ENCODE measurements at places on chromosomes 2 and 18. TPM values are rescaled to one million over a fixed set of nuclear protein-coding genes. Genes with fewer than 3 reads are reported as not detected.

DNA sequence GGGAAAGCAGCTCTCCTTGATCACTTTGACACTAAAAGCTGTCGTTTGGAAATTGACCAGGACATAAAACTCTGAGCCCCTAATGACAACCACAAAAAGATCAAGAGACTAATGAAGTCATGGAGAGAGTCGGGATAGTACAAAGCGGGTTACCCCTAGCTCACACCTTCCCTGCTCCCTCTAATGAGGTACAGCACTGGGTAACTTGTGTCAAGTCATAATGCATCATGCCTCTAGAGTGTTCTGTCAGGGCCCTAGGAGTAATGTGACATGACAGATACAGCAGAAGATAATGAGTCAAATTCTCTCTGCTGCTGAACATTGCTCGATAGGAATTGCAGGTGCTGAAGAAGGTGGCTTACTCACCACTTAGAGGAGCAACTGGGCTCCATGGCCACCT lies 130.7 kb downstream of the AQP4 start:
- no peak for DNase-seq

COLEC11 gene
- 8.7 TPM for polyA plus RNA-seq

DNA sequence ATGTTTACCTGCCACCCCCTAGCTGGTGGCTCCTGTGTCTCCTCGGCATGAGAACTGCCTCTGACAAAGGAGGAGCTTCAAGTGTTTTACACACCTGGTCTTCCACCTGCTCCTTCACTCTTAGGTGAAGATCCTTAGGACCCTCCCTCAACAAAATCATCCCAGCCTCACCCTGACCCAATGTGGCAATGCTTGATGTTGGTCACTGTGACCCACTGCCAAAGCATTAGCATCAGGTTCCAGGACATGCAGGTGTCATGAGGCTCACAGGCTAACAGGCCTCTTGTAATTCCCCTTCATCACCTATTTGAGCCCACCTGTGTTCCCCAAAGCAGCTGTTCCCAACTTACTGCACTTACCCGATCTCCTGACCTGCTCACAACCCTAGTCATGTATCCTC lies 9.8 kb downstream of the FZD5 start:
- DNase-seq, result no peak

GRCh38 chr2:218478544-218478943 lies 59.6 kb downstream of the VIL1 start:
- DNase-seq, result no peak

EHD3 gene
- polyA plus RNA-seq, result 45.4 TPM

DQX1 gene
- polyA plus RNA-seq, result 1.6 TPM

LBH gene
- polyA plus RNA-seq, result 22.8 TPM

NABP1 gene
- polyA plus RNA-seq, result 35.7 TPM

TNFRSF11A gene
- polyA plus RNA-seq, result 2.5 TPM

- DNase-seq, result peak; percentile 68
Measured at GRCh38 chr2:232875256-232876121, 5.4 kb downstream of the SNORC start.

RESP18 gene
- not detected for polyA plus RNA-seq

GRCh38 chr18:58687871-58688308 lies 16.6 kb downstream of the MALT1 start:
- no peak for DNase-seq
